ENCODE measurements at places on chromosomes 2 and 18.

- DNase-seq = no peak
Measured at GRCh38 chr2:222884114-222884771, 23.4 kb downstream of the ACSL3 start.

GRCh38 chr2:97660775-97661389, 3.0 kb downstream of the ACTR1B start:
- DNase-seq = peak; percentile 47

GRCh38 chr2:224171226-224171625, 132.1 kb upstream of the SERPINE2 start:
- DNase-seq = no peak

GRCh38 chr2:70083344-70084156, 3.7 kb upstream of the PCBP1 start:
- DNase-seq = no peak

- peak; percentile 15 for DNase-seq
Measured at GRCh38 chr18:54357082-54357659, 487 bp downstream of the STARD6 start.

DNA sequence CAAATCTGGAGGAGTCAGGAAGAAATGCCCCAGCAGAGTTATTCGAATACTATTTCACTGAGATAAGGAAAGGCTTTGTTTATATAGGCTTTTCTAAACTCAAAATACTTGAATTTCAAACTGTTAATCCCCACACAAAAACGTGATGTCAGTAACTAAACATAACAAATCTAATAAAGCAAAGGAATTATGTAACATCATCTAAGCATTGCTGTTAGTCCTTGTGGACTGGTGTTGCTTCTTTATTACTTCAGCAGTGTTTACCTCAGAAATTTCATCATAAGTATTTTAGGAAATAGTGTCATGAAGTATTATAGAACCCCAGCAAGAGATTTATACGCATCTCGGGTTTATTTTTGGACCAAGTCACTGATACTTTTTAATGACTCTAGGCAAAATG, 19.7 kb upstream of the SANBR start:
- DNase-seq = peak; percentile 53

GRCh38 chr2:88190808-88191721, 20.9 kb downstream of the THNSL2 start:
- DNase-seq = peak; percentile 45

- peak; percentile 8 for DNase-seq
Measured at GRCh38 chr2:240663546-240664190, 19.0 kb downstream of the AQP12B start.

GRCh38 chr2:19046986-19047780, 311.2 kb downstream of the OSR1 start:
- DNase-seq = peak; percentile 51

DNA sequence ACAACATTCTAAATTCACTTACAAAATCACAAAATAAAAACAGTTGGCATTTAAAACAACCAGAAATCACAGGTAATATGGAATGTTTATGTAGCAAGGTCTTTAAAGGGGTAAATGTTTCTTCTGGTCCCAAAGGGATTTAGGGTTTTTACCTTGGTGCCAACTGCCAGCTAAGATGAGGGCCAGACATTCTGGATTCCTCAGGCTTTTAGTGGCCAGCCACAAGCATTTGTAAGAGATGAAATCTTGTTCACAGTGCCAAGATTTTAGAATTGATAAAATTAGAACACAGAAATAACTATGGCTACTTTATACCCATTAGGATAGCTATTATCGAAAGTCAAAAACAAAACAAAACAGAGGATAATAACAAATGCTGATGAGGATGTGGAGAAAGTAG, 60.4 kb upstream of the CDKL4 start:
- DNase-seq = no peak

GRCh38 chr18:50297621-50298442, 10.3 kb upstream of the CXXC1 start:
- peak; percentile 84 for DNase-seq

GRCh38 chr2:164523009-164523408, 98.3 kb downstream of the GRB14 start:
- DNase-seq = no peak

DNA sequence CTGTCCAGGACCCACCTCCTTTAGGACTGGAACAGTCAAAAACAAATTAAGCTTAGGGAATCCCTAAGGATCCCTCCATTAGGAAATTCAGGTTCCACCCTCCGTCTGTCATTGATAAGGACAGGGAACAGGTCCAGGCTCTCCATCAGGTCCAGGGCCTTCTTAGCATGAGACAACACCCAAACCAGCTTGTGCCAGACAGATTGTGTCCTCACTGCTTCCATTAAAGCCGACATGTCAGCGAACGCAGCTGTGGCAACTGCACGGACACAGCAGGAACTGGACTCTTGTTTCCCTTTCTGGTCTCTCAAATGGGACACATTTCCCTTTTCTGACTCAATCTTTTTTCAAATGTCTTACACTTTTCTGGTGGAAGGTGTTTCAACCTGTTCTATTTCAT, 81.4 kb downstream of the BCL11A start:
- no peak for DNase-seq

DNA sequence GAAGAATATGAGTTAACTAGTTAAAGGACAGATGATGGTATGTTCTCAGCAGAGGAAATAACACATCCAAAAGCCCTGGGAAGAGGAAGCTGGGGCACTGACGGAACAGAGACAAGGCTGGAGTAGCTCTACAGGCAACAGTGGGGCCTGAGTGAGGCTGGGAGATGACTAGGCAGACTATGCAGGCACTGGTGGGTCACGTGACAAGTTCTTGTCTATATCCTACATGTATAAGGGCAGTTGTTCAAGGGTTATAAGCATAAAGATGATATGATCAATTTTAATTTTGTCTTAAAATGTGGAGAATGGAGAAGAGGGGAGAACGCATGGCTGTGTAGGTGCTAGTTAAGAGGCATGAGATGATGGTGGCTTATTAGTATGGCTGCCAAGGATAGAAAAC, 68.6 kb downstream of the KCNS3 start:
- no peak for DNase-seq

DNA sequence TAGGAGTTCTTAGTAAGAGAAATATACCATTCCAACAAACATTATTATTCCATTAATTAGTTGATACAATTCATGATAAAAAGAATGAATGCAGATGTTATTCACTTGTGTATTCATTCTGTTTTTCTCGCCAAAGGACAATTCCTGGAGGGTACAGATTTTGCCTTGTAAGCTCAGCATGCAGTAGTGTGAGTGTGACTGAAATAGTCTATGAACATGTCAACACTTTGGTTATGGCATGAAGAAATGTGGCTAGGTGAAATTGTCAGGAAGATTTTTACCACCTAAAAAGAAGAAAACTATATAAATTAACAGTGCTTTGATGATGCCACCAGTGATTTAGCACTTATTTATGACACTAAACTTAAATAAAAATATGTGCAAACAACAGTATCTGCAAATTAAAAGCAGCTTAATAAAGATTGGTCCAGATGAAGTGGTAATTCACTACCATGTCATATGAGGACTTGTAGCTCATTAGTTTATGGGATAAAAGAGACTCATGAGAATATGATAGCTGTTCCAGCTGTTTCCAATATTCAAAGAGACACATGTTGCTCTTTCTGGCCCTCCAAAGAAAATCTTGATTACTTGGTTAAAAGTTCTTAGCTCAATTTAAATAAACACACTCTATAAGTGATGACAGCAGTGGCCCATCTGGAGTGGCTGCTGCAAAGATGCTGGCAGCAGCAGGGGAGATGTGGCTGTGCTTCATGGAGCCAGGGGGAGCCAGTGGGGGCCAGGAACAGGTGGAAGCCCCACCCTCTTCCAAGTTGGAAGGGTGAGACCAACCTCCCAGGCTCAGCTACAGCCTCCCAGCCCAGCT, 165.0 kb downstream of the CDH19 start:
- DNase-seq = no peak

DNA sequence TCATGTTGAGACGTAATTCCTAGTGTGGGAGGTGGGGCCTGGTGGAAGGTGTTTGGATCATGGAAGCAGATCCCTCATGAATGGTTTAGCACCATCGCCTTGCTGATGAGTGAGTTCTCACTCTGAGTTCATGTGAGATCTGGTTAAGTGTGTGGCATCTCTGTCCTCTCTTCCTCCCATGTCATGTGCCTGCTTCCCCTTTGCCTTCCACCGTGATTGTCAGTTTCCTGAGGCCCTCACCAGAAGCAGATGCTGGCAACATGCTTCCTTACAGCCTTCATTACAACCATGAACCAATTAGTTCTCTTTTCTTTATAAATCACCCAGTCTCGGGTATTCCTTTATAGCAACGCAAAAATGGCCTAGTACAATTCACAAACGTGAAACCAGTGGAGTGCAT, 14.6 kb upstream of the MCM6 start:
- no peak for DNase-seq

DNA sequence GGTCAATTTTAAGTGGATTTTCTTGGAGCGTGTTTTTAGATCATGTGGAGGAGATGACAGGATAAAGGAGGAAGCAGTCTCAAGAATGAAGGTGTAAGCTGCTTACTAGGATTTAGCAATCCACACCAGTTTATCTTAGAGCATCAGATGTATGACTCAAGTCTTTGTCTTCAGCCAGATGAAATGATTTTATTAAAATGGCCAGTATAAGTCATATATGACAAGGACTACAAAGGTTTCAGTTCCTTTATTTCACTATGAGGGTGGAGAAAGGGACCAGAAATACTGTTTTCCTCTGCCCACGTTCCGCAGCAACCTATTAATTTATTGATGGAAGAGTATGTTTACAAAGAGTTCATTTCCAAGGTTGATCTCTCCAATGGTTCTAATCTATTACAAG, 970.5 kb upstream of the SLC39A10 start:
- no peak for DNase-seq

DNA sequence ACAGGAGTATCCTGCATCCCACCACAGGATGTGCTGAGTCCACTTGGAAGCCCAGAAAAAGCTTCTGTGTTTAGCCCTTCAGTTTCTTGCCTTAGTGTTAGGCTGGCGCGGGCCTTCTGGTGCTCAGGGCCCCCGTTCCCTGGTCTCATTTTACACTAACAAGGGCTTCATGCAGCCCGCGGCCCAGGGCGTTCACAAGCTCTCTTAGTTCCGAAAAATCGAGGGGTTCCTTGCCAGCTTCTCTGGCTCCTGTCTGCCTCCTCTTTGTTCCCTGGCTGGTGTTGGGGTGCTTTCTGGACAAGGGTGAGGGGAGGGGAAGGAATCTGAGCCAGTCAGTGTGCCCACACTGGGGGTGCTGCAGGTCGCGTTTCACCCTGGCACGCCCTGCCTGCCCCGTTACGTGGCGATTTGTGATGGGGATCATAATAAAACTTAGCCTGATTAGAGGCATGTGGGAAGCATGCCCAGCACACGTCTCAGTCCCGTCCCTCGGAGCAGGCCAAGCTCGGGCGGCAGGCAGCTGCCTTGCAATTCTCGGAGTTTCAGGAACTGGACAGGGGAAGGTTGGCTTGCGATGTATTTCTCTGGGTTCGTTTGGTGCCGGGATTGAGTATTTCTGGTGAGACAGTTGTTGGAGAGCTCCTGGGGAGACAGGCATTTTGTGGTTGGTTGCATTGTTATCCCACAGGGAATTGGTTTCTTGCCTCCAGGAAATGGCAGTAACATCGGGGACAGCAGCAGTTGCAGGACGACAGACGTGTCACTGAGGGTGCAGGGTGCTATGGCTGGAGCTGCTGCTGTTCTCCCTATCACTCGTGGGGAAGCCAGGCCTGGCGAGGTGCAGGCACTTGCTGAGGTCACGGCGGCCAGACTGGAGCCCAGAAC, 22.9 kb downstream of the SH3BP4 start:
- peak; percentile 81 for DNase-seq

DNA sequence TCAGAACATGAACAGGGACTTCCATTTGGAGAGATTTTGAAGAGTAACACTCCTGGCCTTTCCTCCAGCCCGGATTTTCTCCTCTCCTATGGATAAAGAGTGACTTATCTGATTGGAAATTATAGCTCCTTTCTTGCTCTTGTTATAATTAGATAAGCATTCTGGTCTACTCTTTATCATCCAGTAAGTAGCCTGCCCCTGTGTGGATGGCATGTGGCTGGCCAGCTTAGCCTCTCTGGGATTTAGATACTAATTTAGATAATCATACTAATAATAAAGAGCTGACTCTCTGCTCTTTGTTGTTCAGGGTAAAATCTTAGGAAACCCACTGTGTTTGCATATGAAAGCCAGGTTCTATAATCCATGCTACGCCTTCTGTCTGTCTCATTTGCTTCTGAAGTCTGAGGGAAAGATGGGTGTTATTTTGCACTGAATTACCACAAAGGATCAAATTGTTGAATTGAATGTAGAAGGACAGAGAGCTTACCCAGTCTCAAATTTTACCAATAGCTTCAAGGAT, 438.8 kb downstream of the SPAG16 start:
- no peak for DNase-seq

- DNase-seq = peak; percentile 49
Measured at GRCh38 chr2:150478200-150478974, 9.1 kb downstream of the RND3 start.

DNA sequence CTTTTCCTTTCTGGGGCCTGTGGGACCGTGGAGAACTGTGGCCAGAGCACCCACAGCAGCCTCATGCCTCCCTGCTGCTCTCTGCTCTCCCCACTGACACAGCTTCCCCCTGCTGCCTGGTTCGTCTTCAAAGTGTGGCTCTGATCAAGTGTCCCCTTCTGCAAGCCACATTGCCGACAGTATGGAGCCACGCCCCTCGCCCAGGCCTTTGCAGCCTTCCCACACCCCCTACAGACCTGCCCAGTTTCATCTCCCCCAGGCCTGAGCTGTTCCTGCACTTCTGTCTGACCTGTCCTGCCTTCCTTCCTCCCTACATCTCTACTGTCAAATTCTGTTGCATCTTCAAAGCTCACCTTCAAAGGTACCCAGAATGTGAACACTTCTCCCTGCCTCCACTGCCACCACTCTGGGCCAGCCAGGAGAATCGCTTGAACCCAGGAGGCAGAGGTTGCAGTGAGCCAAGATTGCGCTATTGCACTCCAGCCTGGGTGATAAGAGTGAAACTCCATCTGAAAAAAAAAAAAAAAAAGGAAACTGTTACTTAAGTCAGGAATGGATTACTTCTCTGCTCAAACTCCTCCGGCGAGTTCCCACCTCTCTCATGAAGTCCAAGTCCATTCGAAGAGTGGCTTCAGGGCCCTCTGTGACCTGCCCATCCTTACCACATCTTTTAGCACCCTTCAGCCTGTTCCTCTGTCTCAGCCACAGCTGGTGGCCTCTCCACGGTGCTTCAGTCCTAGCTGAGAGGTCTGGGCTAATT, 29.0 kb upstream of the CATIP start:
- no peak for DNase-seq

DNA sequence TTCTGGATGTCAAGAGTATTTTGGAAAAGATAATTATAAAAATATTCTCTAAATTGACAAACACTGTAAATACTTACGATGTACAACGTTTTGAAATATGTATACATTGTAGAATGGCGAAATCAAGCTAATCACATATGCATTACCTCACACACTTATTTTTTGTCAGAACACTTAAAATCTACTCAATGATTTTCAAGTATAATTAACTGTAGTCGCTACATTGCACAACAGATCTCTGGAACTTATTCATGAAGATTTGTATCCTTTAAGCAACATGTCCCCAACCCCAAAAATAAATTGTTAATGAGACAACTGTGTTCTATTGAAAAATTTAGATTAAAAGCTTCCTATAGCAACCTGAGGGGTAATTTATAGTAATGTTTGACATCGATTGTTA, 59.8 kb downstream of the C2orf74 start:
- no peak for DNase-seq

- no peak for DNase-seq
Measured at GRCh38 chr18:3867864-3868311, 417.9 kb downstream of the TGIF1 start.

Measured in choroid plexus epithelial cell (primary cell).